ENCODE measurements at places on chromosomes 12 and 14.

- no peak for DNase-seq
Measured at GRCh38 chr12:62224601-62225000, 35.6 kb upstream of the USP15 start.

- no peak for DNase-seq
Measured at GRCh38 chr12:46205294-46205693, 63.5 kb downstream of the SLC38A1 start.

DNA sequence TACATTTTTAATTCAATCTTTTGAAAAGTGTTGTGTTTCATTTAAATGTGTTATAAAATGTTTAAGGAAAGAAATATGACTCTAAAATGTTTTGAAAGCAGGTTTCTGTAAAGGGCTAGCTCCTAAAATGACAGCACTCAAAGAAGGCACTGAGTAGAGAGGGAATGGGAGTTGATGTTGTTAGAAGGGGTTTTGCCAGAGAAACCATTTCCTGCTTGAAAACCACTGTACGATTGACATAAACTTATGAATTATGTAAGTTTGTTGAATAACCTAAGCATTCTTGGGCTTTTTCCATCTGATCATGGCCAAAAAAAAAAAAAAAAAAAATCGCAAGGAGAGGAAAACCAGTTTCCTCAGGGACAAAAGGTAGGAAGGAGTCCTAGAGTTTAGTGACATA, 234.0 kb downstream of the EGLN3 start:
- DNase-seq, result no peak

DNA sequence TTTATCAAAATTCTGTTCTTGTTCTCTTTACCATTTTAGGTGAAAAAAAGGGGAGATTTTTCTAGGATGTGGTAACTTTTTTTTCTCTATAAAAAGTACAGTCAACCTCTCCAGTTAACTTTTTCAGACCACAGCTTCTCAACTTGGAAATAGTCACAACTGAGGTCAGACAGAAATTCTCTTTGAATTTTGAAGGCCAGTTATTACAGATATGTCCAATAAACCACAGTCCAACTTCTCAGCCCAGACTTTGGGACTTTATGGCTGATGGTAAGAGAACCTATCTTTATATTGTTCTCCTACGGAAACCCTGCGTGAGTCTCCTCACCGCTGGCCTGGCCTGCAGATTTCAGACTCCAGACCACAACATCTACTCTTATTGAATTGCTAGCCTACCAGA, 176.7 kb downstream of the DACT1 start:
- no peak for DNase-seq

GRCh38 chr12:10211101-10211939, 1.4 kb upstream of the GABARAPL1 start:
- no peak for DNase-seq

GRCh38 chr12:131464081-131464480, 246.8 kb upstream of the SFSWAP start:
- no peak for DNase-seq

GRCh38 chr12:39697108-39697507, 77.5 kb upstream of the ABCD2 start:
- no peak for DNase-seq

DNA sequence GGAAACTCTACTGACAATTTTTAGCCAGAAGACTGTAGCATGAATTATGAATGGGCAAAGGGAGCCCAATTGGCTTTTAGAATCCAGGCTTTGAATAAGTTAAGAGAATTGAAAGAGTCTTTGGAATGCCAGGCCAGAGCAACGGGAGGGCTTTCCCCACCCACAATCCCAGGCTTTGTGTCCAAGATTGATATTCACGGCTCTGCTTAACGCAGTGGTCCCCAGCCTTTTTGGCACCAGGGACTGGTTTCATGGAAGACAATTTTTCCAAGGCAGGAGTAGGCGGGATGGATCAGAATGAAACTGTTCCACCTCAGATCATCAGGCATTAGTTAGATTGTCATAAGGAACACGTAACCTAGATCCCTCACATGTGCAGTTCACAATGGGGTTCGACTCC, 79.6 kb downstream of the EPS8 start:
- DNase-seq, result no peak

GRCh38 chr14:54840336-54840735, 62.3 kb downstream of the GCH1 start:
- DNase-seq, result no peak

DNA sequence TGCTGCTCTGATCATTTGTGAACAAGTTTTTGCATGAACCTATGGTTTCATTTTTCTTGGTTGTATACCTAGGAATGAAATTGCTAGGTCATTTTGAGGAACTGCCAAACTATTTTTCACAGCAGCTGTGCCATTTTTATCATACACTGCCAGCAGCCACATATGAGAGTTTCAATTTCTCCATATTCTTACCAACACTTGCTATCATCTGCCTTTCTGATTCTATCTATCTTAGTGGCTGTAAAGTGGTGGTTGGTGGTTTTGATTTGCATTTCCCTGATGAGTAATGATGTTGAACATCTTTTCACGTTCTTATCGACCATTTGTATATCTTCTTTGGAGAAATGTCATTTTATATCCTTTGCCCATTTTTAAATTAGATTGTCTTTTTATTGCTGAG, 146.1 kb downstream of the C12orf75 start:
- DNase-seq, result no peak

DNA sequence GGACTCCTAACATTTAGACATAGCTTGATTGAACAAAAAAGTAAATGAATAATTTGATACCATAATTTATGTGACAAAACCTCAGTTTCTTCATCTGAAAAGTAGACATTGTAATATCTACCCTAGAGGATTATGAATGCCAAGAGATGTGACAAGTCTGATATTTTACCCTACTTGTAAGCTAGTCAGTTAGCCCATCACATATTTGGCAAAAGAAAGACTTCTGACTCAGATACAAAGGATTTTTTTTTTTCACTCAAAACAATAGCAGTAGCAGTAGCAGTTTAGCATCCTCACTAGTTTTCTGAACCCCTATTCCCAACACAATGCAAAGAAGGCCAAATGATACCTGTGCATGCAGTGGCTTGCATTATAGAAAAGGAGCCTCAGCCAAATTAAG, 377.3 kb upstream of the E2F7 start:
- no peak for DNase-seq

GRCh38 chr14:21068521-21069387, 1.4 kb upstream of the ARHGEF40 start:
- no peak for DNase-seq

DNA sequence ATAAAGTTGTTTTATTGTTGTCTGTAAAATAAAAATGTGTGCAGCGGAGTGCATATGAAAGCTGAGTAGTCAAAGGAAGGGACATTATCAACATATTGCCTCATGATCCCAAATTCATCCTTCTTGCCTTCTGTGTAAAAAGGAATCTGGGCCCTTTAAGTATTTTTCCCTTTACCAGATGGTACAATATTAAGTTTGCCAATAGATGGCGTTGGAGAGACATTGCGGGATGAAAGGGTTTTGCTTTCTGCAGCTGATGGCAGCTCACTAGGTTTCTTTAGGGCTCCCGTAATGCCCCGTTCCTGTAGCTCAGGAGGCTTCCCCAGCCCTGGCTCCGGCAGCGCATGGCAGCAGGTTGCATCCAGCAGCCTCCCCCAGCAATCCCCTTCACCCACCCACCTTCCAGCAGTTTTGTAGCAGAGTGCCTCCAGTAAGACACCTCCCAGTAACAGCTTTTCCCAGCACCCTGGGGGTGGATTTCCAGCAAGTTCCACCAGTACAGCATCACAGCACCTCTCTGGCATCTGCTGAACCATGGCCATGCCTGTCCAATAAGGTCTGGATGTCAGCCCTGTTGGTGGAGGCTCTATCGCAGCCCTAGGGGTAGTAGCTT, 354.4 kb downstream of the MED13L start:
- no peak for DNase-seq

DNA sequence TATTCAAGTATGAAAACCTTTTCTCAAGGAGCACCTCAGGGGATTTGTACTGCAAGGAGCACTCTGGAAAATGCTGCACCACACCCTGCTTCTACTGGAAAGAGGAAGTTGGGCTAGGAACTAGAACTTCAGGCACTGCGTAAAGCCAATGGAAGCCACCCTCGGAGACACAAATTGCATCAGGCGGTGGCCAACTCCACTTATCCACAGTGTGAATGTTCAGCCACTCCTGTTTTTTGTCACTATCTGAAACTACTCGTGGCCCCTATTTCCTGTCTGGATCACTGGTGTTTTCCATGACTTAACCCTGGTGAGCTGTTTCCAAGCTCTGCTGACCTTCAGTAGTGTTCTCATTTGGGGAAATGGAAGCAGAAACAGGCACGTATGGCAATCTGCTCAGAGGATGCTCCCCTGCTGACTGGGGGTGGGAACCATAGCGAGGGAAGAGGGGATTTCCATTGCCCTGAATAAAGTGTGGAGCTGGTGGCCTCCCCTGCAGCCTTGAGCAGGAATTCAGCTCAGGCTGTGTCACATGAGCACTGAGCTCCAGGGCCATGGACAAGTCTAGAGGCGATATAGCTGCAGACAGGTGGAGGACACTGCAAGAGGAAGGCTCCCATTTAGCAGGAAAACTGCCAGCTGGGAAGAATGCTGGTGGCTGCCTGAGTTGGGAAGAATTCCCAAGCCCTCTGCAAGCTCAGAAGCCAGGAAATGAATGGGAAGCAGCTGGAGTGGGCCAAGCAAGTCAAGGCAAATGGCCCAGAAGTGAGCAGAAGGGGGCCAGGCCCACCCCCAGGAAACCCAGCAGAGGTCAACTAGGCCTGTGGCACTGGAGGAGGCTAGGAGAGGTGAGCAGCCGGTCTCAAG, 50.5 kb upstream of the RAP1B start:
- no peak for DNase-seq

DNA sequence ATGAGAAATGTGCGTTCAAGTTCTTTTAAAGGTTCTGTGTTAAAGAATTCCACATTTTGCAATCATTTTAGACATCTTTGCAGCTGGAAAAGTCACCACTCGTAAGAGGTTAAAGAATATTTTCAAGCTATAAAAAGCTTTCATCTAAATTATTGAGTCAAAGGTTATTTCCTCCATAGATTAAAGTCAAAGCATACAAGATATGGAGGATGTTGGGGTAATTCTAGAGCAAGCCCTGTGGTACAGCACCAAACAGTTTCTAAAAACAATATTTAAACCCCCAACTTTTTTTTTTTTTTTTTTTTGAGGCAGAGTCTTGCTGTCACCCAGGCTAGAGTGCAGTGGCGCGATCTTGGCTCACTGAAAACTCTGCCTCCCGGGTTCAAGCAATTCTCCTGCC, 1299.8 kb upstream of the TMEM132C start:
- DNase-seq, result no peak

GRCh38 chr14:25055992-25056687, 6.2 kb upstream of the STXBP6 start:
- no peak for DNase-seq

- DNase-seq, result no peak
Measured at GRCh38 chr12:108346727-108347710, 7.9 kb upstream of the CMKLR1 start.

DNA sequence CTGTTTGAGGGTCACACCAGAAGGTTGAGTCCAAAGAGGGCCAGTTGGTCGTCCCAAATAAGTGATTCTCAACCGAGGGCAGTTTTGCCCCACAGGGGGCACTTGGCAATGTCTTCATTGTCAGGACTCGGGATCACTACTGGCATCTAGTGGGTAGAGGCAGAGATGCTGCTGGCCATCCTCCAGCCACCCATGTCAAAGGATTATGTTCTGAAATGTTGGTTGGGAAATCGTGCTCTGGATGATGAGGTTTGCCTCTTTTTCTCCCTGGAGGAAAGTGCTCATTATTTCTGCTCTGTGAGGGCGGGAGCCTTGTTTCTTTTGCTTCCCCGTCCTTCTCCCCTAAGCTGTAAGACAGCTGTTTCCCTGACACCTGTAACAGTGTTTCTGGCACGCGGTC, 3.6 kb downstream of the ZNF839 start:
- no peak for DNase-seq

DNA sequence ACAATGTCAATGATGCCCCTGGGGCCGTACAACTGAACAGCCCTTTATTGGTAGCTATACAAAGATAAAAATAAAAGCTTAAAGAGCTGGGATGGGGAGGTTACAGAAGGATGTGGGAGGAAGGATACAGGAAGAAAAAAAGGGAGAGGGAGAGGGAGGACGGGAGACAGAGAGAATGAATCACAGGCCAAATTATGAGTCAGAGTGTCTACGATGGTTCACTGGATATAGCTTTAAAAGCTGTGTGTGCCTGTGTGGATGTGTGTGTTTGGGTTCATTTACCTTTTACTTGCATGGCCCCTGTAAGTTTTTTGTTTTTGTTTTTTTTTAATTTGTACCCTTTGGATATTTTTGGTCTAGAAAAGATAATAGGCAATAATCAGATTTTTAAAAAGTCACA, 111.9 kb downstream of the CCDC60 start:
- DNase-seq, result no peak

DNA sequence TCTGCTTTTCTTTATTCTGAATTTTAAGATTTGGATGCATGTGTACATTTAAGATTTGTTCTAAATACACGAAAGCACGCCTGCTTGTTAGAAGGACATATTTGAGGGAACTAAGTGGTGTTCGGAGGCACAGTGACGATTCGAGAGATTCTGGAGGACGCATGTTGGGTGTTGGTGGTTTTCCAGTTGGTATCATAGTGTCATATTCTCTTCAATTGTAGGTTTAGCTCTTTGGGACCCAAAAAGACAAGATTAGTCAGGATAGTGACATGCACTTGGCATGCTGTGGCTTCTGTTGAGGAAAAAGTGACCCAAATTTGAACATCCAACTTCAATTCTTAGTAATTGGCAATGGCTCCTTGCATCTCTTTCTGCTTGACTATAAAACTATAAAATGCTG, 30.1 kb downstream of the PRKCH start:
- DNase-seq, result no peak

DNA sequence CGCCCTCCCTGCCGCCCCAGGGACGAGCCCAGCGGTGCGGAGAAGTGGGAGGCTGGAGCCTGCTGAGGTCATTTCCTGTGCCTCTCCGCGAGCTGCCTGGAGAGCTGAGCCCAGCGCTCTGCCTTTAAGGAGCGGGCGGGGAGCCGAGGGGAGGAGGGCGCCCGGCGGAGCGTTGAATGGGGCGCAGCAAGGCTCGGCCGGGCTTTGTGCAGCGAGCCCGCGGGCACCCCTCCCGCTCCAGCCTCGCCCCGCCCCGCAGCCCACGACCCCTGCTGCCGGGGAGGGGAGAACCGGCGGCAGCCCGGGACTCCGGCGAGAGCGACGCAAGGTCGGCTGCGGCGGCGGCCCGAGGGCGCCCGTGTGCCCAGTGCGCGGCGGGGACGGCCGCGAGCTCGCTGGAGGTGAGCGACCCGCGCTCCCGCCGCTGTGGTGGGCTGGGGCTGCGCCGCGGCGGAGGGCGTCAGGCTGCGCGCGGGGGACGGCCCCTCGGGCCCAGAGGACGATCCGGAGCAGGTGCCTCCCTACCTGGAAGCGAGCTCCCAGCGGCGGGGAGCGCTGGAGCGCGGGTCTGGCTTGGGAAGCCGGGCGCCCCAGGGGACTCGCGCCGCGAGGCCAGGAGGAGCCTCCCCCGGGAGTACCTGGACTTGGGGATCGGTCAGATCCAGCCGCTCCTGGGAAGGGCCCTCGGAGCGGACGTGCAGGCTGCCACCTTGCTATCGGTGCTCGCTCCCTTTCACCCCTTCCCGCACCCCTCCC, at the start of gene PLEKHH1:
Gene PLEKHH1 (plus strand): TSS at position 293 of the 756 bp plus-strand sequence. CDS start 8,578 bp downstream, outside the sequence.
- DNase-seq, result peak; percentile 48

All from stimulated activated CD4-positive, alpha-beta T cell treated with anti-CD3 and anti-CD28 coated beads, Interleukin-15, amount 100 ng/mL, for 1 hour (primary cell).